Kidney (tissue), 22 donors: ENCODE measurements at places on chromosomes 6 and 20. TPM values are rescaled to one million over a fixed set of nuclear protein-coding genes. Genes with fewer than 3 reads are reported as not detected.

GRCh38 chr6:27040244-27041042, 207.1 kb upstream of the PRSS16 start:
- DNase-seq = no peak

- DNase-seq = no peak
Observed at GRCh38 chr20:49433333-49433732, 49.1 kb downstream of the KCNB1 start.

DNA sequence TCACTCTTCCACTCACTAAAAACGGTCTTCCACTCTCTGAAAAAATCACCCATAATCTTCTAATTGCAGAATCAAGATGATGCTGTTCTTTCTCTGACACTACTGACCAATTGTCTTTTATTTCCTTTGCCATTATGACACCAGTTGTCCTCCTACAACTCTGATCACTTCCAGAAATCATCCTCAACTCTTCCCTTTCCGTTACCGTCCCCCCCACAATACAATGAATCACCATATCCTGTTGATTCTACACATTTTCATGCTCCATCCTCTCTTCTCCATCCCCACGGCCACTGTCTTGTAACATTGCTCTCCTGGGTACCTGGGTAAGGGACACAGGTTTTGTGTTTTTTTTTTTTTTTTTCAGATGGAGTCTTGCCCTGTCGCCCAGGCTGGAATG, 2.5 kb upstream of the PPP2R5D start:
- DNase-seq = no peak

DNA sequence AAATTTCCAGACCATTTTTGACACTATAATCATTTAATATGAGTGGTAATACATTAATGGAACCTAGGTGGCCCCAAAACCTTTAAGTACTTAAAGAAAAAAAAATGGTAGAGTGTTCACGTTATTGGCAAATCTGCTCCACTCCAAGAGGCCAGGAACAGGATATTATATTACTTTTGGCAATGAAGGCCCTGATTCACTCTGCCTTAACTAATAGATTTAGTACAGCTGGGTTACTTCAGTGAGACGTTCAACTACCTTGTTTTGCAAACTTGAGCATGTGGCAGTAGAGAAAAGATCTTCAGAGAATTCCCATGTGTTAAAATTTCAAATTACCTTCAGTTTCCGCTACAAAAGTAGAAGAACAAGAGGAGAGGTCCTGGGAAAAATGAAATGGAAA, 12.8 kb downstream of the ADNP start:
- DNase-seq = no peak

DNA sequence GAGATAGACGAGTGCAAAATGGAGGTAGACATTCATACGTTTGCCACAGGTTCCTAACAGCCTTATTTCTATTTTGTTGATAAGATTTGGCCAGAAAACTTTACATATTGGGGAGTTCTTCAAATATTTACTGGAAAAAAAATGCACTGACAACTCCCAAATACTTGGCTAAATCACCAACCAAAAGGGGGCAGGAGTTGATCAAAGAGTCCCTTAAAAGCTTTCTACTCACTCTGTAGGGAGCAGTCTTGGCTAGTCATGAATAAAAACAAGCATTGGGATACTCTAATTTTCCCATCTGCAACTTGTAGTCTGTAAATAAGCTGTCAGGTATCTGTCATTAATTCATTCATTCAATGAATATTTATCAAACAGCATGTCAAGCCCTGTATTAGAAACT, 18.4 kb downstream of the TENT5A start:
- no peak for DNase-seq

GRCh38 chr20:9600562-9600961, 86.2 kb downstream of the LAMP5 start:
- no peak for DNase-seq

GRCh38 chr6:90385759-90386313, 89.2 kb upstream of the BACH2 start:
- no peak for DNase-seq

DNA sequence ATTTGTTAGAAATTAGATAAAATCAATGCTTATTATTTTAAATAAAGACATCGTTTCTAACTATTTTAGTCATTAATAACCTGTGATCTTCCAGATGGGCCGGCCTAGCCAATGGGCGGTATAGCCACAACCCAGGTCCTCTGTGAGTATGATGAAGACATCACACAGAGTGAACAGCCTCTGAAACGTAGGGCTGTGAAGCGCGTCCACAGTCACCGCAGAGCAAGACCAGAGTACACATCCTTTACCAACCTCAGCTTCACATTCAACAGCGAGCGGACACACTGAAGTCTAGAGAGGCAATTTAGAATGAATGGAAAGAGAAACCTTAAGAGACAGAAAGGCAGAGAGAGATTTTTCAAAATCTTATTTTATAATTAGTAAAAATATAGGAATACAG, 125.0 kb upstream of the RPS6KA2 start:
- no peak for DNase-seq

DNA sequence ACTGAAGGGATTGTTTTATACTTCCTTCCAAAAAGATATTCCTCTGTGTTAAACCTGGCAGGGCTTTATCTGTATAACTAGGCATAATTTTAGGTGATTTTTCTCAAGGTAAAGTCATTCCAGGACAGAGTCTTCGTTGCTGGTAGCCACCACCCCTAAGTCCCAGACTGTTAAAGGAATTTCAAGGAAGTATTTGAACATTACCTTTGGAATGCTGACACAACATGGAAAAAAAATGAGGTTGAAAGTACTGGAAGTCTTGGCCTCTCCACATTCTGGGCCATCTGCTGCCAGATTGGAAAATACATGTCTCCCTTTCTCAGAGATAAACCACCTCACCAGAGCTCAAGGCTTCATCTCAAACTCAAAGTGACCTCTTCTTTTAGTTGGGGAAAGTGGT, 27.0 kb upstream of the ETV7 start:
- DNase-seq = no peak

TCP11 gene
- polyA plus RNA-seq = 0.41 TPM

HLA-A gene
- polyA plus RNA-seq = 1,143 TPM

ARFGEF3 gene
- 1.2 TPM for polyA plus RNA-seq

SLC17A3 gene
- 149 TPM for polyA plus RNA-seq
